CD4-positive, alpha-beta T cell treated with Interleukin-1 beta for 1 hour (primary cell): ENCODE measurements at places on chromosomes 6 and 20.

GRCh38 chr6:47034421-47034820 is 7.7 kb downstream of the ADGRF1 start:
- DNase-seq = no peak

- DNase-seq = no peak
Measured at GRCh38 chr20:42678895-42679294, 510.8 kb downstream of the PTPRT start.

DNA sequence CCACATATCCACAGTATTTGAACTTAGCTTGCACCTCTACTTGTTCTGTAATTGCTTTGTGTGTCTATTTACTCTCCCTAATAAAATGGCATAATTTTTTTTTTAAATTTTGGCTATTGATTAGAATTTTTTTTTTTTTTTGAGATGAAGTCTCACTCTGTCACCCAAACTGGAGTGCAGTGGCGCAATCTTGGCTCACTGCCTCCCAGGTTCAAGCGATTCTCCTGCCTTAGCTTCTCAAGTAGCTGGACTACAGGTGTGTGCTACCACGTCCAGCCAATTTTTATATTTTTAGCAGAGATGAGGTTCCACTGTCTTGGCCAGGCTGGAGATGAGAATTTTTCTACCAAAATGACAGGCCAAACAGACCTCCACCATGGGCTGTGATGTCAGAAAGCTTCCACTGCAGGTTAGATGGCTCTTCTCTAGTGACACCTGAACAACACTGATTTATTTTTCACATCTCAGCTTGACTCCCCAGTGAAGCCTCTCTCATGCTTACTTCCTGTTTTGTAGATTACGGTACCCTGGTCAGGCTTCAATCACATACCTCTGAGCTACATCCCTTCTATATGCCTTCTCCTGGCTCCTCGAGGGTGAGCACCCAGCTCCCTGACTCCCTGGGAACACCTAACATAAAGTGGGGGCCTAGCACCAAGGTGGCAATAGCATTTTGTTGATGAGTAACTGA is 112.8 kb downstream of the ARHGAP18 start:
- no peak for DNase-seq

DNA sequence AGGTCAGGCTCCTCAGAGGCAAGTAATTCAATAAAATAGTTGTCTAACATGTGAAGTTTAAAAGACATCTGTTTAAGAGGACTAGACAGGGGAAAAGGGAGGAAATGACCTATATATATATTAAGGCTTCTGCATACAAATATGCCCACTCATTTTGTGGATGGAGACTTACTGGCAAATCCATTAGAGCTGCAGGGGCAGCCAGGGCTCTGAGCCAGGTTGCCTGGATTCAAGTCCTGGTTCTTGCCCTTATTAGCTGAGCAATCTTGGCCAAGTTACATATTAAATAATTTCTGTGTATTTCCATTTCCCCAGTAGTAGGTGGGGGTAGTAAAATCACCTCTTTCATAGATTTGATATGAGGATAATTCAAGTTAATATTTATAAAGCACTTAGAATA is 287.0 kb upstream of the RIMS1 start:
- no peak for DNase-seq

DNA sequence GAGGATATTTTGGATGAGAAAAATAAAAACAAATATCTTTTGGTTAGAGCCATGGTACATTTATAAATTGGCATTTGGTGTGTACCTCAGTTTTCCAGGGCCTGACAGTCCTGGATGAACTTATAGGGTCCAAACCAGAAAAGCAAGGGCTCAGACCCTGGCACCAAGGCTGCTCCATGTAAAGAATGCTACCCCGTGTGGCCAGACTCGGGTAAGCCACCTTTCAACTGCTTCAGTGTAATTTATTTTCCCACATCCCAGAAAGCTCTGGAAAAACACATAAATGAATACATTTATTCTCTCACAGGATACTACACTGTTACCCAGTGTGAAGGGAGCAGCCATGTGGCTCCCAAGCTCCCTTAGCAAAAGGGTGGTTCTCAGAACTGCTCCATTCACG is 13.8 kb downstream of the MRPL14 start:
- DNase-seq = no peak

- no peak for DNase-seq
Measured at GRCh38 chr20:44064501-44065400, 122.2 kb downstream of the JPH2 start.

- DNase-seq = no peak
Measured at GRCh38 chr20:56382696-56383095, 9.3 kb downstream of the AURKA start.

DNA sequence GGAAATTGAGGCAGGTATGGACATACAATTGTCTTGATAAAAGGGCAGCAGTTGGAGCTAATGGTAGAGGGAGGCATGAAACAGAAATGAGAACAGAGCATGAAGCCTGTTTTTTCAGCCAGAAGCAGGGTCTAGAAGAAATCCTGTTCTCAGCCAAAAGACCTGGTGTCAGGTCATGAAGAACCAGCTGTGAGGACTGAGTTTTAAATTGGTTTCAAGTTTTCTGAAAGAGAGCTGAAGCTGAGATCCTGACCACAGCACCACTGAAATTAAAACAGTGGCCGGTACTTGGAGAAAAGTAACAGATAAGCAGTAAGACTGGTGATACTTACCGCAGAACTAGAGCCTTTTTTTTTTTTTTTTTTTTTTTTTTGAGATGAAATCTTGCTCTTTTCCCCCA is 283.8 kb upstream of the BMP2 start:
- DNase-seq = no peak

GRCh38 chr20:13517831-13518230 is 120.9 kb downstream of the TASP1 start:
- no peak for DNase-seq

DNA sequence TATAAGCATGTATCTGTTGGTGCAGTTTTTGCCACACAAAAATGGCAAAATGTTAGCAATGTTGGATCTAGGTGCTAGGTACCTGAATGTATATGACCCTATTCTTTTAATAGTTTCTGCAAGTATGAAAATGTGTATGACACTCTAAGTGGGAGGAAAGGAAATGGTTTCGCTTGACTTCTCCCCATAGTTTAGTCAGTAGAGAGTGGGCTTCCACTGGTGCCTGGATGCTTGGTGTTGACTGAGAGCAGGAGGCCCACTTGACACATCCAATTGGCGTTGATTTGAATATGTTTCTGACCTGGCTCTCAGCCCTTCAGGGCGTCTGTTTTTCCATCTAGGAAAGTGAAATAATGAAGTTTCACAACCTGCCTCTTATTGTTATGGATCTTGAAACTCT is 41.8 kb upstream of the GABRR1 start:
- no peak for DNase-seq
